Central memory CD4-positive, alpha-beta T cell (primary cell): ENCODE measurements at places on chromosomes 16 and 17.

DNA sequence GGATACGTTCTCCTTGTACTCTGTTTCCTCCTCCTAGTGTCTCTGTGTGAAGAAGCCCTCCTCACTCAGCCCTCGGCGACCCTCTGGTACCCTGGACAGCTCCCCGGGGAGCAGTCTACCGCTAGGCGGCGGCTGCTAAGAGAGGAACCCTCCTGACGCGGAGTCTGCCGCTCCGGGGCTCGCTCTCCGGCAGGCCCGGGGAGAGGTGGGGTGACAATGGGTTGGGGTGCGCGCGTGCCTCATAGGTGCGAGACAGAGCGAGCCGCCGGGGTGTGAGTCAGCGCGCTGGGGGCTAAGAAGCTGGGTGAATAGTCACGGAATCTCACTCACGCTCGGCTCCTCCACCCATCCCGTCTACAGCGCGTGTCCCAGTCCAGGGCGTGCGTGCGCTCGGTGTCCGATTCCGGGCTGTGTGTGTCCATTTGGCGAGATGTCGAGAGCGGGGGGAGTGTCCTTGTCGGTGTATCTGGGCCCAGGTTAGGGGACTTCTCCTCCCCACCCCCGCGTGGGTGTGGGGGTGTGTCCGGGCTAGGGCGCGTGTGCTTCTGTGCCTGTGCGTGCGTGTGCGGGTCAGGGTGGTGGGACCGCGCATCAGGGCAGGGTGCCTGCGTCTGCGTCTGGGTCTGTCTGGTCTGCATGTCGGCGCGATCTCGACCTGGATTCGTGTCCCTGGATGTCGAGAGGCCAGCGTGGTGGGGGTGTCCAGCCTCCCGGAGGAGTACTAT, 577 bp upstream of the HS3ST2 start:
- DNase-seq, result no peak

DNA sequence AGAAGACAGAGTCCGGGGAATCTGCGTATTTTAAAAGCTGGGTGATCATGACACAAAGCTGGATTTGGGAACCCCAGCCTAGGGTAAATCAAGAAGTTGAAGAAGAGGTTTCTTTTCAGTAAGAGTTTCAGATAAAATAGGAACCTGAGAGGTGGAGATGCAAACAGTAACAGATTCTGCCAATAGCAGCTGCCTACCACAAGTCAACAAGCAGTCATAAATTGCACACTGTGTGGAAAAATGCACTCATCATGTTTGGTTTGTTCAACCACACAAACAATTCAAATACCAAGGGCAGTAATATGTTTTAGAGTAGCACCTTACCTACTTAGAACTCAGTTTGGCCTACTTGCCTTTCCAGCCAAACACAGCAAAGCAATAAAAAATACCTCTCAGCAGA, 14.0 kb downstream of the MYO1D start:
- DNase-seq, result no peak

DNA sequence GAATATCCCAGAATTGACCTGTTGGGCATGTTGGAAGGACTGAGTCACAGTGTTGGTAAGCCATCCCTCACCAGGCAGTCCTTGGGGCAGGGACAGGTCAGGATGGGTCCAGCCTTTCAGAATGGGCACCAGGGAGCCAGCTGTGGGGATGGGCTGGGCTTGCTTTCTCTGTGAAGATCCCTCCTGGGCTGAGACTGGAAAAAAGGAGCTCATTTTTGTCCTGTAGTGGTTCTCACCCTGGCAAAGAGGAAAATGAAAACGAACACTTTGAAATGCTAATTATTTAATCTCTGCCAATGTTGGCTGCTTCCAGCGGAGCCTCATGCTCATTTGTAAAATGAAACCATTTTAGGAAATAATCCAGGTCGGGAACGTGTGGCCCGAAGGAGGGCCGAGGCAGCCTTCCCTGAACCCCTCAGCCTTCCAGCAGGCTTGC, 237.5 kb upstream of the SALL1 start:
- DNase-seq, result no peak

DNA sequence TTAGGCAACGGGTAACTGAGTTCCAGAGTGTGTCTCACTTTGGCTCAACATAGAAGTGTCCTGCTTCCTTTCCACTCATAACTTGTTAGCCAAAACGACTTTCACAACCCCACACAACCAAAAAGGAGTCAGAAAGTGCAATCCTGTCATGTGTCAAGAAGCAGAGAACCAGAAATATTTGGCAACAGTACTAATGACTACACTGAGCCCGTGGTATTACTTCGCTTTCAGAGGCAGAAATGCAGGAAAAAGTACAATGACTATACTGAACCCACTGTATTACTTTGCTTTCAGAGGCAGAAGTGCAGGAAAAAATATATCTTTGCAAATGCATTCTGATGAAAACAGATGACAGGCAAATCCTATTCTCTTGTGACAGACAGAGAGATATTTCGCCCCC, 484.6 kb downstream of the KIF2B start:
- no peak for DNase-seq

DNA sequence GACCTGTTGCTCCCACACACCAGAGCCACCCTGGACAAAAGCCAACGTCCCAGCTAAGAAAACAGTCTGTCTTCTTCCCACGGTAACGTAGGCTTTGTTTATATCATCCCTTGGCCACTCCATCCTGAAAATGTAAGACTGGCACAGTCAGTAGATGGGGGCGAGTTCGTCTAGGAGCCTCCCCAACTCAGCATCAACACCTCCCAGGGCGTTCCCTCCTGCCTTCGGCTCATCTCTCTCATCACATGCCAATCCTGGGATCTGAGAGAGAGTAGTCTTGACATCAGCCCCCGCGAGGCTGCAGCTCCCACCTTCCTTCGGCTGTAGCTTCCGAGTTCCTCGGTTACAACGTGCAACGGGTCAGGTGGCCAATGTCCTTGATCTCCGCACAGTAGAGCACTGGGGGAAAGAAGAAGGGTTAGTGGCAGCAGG, 894 bp downstream of the RNF227 start:
- DNase-seq, result no peak

DNA sequence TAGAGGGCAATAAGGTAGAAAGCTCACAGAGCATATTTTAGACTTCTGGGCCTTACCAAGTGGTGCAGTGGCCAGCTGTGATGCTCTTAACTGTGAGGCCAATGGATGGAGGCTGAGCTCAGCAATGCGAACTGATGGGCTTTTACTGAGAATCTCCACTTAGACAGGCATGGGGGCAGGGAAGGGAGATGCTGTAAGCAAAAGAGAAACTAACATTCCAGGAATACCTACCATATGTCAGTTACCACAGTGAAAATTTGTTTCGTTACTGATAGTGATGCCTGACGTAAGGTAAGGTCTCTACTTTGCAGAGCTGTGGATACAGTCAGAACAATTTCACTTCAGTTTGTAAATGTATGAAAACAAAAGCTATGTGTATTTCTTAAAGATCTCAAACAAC, 250.6 kb upstream of the ZFHX3 start:
- no peak for DNase-seq

DNA sequence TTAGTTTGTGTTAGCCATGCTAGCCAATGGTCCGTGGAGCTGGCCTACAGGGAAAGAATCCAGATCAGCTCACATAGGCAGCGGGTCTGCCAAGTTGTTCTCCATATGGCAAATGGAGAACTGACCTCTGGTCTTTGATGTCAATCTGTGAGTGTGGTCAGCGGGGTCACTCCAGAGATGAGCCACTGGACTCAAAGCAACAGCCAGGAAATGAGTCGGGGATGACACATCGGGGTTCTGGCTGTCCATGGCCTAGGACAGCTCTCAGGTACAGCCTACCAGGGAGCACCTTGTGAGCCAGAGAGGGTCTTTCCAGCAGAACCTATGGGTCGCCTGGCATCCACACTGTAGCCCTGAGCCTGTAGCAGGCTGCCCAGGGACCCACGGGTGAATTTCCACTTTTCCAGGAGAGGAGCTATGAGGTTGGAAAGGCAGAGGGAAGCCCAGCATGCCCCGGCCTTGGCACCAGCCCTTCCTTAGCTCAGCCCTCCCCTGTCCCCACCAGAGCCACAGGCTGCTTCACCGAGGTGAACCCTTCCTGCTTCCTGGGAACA, 203.0 kb upstream of the TNRC6C start:
- DNase-seq, result no peak

DNA sequence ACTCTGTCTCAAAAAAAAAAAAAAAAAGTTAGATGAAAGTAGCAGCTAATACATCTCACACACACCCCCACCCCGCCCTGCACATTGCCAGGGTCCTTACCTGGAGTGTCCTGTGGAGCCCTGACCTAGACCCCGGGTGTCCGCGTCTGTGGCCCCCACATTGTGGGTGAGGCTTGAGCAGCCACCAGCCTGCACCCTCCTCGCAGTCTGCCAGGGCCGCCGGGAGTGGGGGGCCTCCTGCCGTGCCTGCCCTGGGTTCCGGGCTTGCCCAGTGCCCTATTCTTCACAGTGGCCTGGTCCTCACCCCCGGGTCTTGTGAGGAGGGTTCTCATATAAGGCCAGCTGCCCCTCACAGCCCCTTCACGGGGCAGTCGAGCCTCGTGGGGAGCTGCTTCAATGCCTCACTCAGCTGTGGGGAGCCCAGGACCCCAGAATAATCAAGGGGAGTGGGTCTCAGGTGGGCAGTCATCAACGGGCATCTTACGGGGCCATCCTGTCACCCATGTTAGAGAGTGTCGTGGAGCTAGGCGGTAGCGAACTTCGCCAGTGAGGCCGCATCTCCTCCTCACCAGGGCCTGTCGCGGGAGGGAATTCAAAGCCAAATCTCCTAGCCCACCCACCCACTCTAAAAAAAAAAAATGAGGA, 85.9 kb upstream of the CHMP6 start:
- no peak for DNase-seq

- no peak for DNase-seq
Observed at GRCh38 chr17:12402963-12403622, 262.6 kb upstream of the MYOCD start.

- no peak for DNase-seq
Observed at GRCh38 chr16:87837627-87838289, 31.5 kb downstream of the SLC7A5 start.

DNA sequence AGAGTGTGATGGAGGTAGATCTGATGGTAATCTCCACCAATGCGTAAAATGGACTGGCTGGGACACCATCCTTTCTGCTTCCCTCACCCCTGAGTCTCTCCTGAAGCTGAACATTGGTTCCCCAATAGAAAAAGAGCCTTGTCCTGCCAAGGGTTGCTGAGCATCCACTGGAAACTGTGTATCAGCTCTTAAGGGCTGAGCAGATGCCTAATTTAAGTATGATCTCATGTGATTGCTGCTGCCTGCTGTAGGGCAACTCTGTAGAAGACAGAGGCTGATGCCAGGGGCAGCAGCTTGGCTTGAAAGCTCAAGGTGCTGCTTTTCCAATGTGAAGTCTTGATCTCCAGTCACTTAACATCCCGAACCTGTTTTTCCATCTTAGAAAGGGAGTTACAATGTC, 310.3 kb upstream of the CCL2 start:
- DNase-seq, result no peak

DNA sequence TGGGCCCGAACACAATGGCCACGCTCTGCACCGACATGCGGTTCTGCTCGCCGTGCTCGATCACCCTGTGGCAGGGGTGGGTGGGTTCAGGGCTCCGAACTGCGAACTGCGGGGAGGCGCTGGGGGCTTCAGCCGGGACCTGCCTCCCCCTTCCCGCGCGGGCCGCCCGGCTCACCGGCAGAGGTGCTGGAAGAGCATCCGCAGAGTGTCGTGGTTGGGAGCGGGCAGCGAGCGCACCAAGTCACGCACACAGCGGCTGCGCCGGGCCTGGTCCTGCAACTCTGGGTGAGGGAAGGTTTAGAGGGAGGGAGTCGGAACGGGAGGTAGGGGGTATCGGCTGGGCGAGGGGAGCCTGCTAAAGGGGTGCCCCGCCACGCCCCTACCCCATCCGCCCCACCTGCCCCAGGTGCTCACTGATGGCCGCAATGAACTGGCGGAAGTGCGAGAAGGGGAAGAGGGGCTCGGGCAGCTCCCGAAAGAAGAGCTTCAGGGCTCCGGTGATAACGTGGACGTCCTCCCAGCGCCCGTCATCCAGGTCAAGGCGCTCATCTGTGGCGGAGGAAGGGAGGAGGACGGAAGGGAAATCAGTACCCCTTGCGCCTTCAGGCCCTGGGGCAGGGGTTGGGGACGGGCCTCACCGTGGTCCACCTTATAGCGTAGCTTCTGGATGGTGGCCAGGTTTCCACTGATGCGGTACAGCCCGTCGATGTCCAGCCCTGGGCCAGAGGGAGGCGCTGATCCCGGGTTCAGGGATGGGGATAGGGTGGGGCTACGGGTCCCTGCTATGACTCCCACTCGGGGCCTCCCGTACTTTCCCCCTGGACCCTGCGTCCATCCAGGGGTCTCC, 36.9 kb downstream of the ARHGAP27 start:
- no peak for DNase-seq

DNA sequence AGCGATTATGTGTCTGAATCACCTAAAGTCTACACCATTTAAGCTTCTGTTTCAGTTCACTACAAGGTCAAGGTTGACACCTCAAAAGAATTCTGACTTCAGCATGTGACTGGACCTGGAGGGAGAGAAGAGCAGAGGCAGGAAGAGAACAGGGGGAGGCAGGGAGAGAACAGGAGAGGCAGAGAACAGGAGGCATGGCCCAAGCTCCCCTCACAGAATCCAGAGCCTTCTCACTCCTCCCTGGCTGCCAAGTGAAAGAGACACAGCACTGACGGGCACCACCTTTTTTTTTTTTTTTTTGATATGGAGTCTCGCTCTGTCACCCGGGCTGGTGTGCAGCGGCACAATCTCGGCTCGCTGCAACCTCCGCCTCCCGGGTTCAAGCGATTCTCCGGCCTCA, 11.4 kb downstream of the GGA2 start:
- DNase-seq, result no peak

DNA sequence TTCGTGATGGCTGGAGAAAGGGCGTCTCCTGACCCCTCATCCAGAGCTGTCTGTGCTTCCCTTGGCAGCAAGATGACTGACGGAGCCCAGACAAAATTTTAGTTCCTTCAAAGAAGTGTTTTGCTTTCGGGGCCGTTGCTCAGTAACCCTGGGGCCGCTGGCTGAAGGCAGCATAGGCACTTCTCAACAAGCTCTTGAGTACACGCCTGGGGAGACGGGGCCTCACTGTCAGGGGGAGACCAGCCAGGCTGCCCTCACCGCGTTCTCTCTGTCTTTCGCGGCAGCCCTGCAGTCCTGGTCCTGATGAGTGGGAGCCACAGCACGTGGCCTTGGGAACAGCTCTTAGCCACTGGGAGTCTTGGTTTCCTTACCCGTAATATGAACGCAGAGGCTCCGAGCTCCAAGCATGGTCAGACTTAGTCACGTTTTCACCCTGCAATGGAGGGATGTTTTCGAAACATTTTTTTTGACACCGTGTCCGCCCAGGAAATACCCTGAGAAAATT, 86.0 kb downstream of the IRF8 start:
- no peak for DNase-seq

- no peak for DNase-seq
Observed at GRCh38 chr16:55678161-55678821, 22.5 kb downstream of the SLC6A2 start.

GRCh38 chr16:48003206-48003907, 152.4 kb downstream of the ABCC12 start:
- no peak for DNase-seq

GRCh38 chr17:40509626-40510327, 8.4 kb upstream of the TNS4 start:
- DNase-seq, result no peak

GRCh38 chr16:89986600-89986999, 32.7 kb downstream of the DBNDD1 start:
- no peak for DNase-seq
